Activated CD4-positive, alpha-beta T cell treated with anti-CD3 and anti-CD28 coated beads, Interleukin-2, amount 50 U/mL, for 48 hours (primary cell): ENCODE measurements at places on chromosomes 4 and X.

GRCh38 chrX:137425273-137425902 lies 140.5 kb upstream of the ZIC3 start:
- DNase-seq, result no peak

- no peak for DNase-seq
These were observed at the start of gene PPARGC1A for GRCh38 chr4:23889814-23890341. Gene PPARGC1A (minus strand): TSS chr4:23890047. CDS start chr4:23889957, 90 bp downstream.

DNA sequence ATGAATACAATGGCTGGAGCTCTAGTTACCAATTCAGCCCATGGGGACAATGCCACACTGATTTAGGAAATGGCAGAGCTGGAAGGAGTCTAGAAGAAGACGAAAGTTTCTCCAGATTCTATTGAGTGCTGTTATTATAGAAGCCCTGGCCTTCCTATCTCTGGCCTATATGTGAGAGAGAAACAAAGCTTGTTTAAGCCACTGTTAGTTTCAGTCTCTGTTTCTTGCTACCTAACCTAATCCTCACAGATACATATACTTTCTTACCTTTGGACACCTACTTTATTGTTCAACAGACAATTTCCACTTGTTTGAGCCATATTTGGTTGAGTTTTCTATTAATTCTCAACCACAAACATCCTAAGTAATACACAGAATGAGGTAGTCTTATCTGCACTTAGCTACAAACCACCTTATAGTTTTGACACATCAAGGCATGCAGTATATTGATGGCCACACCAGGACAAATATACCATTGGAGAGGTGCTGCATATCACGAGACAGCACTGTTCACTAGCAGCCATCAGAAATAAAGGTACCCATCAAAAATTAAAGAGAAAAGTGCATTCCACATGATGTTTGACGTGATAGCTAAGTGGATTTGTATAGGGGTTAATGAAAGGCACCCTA lies 190.2 kb downstream of the SMIM20 start:
- no peak for DNase-seq

DNA sequence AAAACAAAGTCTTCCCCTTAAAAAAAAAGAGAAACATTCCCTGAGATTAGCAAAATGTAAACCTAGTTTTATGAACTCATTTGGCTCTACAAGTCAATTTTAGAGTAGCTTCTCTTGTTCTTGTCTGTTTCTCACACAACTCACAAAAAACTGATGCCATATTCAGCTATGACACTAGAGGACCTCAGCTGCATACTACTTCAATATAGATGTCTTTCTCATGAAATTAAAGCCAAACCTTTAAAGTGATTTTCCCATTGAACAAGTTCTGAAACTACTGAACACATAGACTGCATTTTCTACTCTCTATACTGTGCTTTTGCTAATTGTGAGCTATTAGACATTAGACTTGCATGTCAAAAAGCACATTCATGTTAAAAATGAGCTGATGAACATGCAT lies 49.8 kb downstream of the TBCK start:
- DNase-seq, result no peak

DNA sequence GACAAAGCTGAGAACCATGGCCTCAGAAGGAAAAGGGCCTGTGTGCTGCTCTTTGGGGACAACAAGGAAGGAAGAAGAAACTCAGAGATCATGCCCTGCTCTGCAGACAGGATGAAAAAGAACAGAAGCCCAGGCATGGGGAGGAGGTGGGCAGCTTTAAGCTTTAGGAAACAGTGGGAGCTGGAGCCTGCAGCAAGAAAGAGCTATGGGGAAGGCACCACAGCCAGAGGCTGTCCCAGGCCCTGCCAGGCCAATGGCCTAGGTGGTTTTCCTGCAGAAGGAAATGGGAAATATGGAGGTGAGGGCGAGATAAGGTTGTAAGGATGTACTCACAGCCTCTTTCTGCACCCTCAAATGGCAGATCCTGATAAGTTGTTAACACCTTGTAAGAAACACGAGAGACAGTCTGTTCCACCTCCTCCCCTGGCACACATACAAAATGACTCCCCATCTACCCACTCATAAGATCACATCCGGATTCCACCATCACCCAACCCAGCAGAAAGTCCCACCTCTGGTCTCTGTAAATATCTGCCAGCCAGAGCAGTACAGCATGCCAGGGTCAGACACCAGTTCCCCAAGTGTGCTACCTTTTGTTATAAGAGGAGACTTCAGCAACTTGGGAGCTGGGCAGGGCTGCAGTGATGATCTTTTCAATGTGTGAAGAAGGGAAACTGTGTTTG lies 105.2 kb downstream of the RTL5 start:
- DNase-seq, result no peak

- DNase-seq, result no peak
These were observed 238.1 kb downstream of the BMPR1B start for GRCh38 chr4:94995684-94996394.

- DNase-seq, result no peak
These were observed 95.8 kb upstream of the SHOX start for GRCh38 chrX:534804-535203.
